Activated T-cell treated with anti-CD3 and anti-CD28 coated beads for 1 hour (primary cell): ENCODE measurements at places on chromosomes 13 and 19.

DNA sequence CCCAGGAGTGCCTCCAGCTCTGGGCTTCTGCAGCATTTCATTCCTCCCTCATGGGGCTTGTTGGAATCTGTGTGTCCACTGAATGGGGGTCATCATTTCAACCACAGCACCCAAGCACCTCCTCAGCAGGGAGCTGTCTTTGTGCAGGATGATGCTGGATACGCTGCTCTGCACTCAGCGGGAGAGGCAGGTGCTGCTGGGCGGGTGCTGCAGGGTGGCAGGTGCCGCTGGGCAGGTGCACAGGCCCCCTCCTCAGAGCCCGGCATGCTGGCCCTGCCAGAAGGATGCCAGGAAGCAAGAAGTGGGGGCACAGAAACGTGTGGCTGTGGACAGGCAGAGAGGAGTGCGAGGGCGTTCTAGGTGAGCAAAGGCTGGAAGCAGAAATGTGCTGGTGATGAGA is 121.8 kb upstream of the VSTM2B start:
- no peak for DNase-seq

DNA sequence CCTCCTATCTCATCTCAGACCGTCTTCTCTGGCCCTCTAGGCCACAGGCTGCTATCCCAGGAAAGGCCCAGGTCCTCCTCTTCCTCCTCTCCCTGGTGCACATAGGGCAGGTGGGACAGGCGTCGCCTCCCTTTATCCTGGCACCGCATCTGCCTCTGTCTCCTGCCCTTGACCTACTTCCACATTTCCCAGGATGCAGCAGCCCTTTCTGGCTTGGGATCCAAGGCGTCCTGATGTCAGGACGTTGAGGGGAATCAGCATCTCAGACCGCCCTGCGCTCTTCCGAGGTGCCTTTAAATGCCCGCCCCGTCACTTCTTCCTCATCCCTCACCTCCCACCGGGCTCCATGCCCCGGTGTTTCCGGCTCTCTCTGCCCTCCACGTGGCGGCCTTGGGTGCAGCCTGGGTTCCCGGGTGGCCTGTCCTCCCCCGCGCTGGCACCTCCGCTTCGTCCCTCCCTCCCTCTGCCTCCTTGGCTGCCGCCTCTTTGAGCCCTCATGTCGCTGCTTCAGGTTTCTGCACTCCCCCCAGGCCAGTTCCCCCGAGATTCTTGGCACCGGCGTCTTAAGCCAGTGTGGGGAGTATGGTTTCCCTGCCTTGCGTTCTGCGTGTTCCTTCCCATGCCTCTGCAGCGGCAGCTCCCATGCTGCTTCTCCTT is 66.3 kb downstream of the KDM4B start:
- DNase-seq, result no peak

- no peak for DNase-seq
Measured at GRCh38 chr13:37701306-37701705, 102.7 kb upstream of the POSTN start.

DNA sequence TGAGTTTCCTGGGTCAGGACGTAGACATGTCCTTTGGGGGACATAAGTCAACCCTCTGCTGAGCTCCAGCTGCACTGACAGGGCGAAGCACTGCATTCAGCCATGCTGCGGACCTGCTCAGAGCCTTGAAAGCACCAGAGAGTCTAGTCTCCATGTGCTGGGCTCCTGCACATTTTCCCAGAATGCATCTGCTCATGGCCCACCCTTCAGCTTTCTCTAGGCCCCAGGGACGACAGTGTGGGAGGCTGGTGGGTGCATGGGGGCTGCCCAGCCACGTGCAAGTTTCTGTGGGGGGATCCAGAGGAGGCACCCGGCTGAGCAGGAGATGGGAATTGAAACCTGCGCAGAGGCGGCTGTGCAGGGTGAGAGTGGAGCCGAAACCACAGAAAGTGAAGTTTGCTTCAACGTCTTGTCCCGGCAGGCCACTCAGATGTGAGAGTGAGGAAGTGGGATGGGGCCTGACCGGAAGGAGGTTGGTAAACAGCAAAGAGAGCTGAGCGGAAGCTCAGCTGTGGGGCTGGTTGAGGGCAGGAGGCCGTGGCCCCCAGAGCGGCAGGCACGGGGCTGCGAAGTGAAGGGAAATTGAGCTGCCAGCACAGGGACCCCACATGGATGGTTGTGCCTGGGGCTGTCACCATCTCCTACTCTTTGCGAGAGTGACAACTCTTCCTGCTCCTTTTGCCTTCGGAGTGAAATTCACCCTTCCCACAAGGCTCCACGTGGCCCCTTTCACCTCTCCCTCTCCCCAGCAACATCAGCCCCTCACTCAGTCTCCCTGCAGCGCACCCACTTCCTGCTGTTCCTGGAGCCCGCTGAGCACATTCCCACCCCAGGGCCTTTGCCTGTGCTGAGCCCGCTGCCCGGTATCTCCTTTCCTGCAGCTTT is 11.8 kb downstream of the PGLS start:
- peak; percentile 19 for DNase-seq

DNA sequence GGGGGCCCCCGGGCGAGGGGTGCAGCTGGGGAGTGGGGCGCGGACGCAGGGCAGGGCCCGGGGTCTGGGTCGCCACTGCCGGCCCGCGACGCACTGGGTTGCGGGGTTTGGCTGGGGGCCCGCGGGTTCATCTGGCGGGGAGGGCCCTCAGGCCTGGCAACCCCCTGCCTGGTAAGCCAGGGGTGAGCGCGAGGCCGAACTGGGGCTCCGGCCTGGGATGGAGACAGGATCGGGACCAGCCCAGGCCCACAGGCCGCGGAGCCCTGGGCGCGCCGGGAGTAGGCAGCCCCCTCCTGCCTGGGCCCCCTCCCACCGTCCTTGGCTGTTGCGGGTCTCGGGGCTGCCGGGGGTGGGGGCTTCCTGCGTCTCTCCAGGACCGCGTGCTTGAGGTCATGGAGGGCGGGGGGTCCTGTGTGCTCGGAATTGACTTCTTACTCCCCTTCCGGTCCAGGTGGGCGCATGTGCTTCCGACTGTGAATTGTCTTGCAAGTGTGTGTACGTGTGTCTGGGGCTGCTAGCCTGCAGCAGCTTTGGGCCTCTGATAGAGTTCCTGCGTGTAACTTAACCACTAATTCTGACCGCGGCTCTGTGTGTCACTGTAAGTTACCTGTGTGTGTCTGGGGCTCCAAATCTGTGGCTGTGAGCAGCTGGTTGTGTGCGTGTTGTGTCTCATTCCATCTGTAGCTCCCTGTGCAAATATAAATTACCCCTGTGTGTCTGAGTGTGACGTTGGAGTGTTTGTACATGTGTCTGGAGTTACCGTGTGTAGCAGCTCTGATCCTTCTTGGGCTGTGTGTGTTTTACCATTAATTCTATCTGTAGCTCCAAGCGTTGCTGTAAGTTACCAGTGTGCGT is 751 bp downstream of the GRAMD1A start:
- DNase-seq, result peak; percentile 37

GRCh38 chr19:50158577-50158976 is 4.5 kb downstream of the IZUMO2 start:
- DNase-seq, result no peak

DNA sequence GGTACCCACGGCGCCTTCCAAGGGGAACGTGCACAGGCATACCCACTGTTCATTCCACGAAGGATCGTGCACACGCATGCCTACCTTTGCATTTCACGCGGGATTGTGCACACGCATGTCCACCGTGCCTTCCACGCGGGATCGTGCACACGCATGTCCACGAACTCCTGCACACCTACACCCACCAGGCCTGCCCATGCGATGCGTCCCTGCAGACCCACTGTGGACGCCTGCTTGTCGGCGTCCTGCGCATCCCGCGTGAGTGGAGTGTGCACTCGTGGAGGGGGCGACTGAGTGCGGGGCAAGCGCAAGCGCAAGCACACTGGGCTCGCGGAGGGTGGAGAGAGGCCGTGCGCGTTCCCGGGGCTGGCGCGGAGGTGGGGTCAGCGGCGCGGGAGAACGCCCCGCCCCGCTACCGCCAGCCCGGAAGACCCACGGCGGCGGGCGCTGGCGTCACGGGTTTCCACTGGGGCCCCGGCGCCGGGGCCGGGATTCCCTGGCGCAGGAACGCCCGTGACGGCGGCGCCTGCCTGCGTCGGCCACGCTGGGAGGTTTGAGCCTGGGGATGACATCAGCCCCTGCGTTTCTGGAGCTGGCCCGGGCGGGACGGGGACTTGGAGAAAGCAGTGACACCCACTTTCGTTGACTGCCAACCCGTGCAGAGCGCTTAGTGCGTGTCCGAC is 18.7 kb downstream of the GADD45B start:
- DNase-seq, result peak; percentile 64

GRCh38 chr19:16394681-16395375 is 70.2 kb downstream of the KLF2 start:
- no peak for DNase-seq

DNA sequence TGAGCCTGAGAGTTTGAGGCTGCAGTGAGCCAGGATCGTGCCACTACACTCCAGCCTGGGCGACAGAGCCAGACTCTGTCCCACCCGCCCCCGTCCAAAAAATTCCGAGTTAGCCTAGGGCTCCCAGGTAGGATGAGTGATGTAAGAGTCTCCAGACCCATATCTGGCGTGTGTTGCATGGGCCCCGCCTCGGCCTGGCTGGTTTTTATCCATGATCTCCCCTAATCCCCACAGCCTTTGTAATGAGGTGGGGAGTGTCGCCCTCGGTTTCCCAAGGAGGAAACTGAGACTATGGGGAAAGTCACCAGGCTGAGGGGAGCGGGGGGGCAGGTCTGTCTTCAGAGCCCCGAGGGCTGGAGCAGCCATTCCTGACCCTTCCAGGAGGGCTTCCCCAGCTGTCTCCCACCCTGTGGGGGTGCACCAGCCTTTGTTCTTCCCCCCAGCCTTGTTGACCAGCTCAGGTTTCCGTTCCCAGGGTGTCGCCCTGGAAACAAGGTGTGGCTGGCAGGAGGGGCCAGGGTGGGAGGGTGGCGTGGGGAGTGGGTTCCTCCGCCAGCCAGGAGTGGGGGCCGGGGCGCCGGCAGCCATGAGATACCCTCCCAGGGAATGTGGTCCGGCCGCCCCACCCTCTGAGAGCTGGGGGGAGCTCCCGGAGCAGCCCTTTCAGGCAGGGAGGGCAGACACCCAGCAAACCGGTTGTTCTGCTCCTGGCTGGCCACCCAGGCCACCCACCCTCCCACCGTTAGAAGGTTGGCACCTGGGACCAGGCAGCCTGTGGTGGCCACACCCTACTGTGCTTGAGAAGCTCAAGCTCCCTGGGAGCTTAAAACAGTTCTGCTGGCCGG is 11.5 kb downstream of the MYH14 start:
- DNase-seq, result no peak

- DNase-seq, result no peak
Measured at GRCh38 chr19:15991602-15992001, 42.8 kb downstream of the OR10H4 start.

- no peak for DNase-seq
Measured at GRCh38 chr13:74444161-74444571, 310.0 kb upstream of the KLF12 start.

- no peak for DNase-seq
Measured at GRCh38 chr19:5141129-5141849, 172.4 kb downstream of the KDM4B start.

DNA sequence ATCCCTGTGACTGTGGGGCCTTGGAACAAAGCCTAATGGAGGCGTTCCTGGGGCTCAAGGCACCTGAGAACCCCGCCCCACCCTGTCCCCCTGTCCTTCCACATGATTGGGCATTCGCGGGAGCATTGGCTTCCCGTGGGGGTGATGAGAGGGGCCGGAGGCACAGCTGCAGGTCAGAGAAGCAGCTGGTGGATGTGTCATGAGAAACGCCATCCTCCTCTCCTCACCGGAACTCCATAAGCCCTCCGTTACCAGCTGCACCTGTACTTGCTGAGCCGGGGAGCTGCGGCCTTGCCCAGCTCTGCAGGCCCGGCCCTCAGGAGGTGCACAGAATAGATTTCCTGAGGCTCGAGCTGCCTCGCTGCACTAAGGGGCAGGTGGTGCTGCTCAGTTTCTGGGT is 42.0 kb downstream of the CAPN12 start:
- no peak for DNase-seq

DNA sequence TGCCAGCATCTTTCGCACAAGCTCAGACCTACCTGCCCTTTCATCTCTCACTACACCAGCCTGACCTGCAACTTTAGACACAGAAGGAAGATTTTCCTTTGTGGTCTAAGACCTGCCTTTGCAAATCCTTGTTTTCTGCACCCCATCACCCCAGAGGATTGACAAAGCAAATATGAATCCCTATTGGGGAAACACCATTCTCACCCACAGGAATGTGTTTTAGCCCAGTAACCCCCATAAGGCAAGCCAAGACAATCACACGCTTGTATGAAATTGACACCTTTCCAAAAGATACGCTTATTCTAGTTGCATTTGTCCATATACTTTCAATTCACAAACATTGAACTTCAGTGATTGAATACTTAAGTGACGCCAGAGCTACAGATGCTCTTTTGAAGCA is 55.7 kb downstream of the SPATA13 start:
- no peak for DNase-seq

DNA sequence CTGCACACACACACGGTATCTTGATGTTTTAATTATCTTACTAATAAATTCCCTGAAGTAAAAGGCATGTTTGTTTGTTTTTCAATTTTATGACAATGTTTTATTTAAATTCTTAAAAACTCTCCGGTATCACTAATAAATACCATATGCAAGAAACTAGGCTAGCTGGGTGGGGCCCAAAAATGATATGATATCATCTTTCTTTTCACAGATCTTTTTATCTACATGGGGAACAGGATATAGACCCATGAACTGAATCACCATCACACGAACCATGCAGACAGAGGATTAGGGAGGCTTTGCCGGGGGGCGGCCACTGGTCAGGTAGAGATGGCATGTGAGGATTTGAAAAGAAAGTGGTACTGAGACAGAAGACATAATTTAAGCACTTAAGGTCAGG is 266.4 kb downstream of the ENOX1 start:
- DNase-seq, result no peak

DNA sequence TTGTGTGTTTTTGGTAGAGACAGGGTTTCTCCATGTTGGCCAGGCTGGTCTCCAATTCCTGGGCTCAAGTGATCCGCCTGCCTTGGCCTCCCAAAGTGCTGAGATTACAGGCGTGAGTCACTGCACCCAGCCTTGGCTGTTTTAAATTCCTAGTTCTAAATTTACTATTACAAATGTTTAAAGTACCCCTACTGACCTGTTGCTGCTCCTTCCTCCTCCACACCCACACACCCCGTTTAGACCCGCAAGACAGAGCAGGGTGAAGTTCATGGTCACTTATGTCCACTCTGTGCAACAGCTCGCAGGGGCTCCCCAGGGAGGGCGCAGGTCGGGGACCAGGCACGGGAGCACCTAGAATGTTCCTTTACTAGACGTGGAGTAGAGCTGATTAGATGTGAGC is 28.7 kb downstream of the TMEM161A start:
- no peak for DNase-seq
